Iris pigment epithelial cell (primary cell): ENCODE measurements at places on chromosomes 11 and 22.

DNA sequence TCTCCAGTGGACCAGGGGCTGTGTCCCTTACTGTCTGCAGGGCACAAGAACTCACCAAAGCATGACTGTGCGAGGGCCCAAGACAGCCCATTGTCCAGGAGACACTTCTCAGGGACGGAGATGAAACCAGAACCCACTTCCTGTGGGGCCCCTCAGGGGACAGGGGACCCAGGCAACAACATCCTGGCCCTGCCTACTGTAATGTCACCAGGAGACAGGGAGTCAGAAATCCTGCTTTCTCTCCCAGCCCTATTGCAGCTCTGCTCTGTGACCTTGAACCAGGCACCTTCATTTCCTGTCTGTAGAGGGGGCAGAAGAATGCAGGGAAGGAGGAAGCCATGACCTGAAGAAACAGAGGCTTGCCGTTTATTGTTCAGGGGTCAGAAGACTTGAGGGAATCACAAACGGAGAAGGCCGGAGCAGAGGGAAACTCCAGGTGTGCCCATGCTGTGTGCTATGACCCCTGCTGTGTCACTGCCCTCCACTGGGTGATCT lies 98.0 kb downstream of the NAT10 start:
- no peak for DNase-seq

- no peak for DNase-seq
Measured at GRCh38 chr11:34154059-34154875, 48.8 kb downstream of the NAT10 start.

GRCh38 chr11:17385492-17385891 lies 3.0 kb downstream of the KCNJ11 start:
- DNase-seq, result no peak

- DNase-seq, result no peak
Measured at GRCh38 chr11:57432149-57432561, 5.2 kb upstream of the SLC43A3 start.

DNA sequence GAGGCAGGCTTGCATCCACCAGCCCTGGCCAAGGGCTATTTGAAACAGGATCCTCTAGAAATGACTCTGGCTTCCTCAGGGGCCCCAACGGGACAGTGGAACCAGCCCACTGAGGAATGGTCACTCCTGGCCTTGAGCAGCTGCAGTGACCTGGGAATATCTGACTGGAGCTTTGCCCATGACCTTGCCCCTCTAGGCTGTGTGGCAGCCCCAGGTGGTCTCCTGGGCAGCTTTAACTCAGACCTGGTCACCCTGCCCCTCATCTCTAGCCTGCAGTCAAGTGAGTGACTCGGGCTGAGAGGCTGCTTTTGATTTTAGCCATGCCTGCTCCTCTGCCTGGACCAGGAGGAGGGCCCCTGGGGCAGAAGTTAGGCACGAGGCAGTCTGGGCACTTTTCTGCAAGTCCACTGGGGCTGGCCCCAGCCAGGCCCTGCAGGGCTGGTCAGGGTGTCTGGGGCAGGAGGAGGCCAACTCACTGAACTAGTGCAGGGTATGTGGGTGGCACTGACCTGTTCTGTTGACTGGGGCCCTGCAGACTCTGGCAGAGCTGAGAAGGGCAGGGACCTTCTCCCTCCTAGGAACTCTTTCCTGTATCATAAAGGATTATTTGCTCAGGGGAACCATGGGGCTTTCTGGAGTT lies 13.3 kb downstream of the IL10RA start:
- DNase-seq, result no peak

DNA sequence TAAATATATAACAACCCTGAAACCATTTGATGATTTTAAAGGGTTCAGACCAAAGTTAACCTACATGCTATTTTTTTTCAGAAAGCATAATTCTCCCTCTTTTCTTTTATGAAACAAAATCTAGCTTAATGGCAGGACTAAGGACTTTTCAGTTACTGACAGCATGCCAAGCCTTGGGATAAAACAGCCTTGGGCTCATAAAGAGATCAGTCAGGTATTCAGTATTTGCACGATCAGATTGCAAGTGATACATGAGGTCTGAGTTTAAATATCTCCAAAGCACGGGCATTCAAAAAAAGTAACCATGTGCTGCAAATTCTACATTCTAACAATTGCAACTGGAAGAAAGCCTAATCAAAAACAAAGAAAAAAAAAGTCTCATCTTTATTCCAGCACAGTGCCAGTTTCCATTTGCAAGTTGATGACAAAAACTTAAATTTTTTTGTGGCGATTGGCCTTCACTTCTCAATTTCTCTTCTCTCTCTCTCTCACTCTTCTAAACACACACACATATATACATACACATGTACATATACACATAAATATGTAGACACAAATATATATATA lies 60.1 kb downstream of the CTSC start:
- no peak for DNase-seq

DNA sequence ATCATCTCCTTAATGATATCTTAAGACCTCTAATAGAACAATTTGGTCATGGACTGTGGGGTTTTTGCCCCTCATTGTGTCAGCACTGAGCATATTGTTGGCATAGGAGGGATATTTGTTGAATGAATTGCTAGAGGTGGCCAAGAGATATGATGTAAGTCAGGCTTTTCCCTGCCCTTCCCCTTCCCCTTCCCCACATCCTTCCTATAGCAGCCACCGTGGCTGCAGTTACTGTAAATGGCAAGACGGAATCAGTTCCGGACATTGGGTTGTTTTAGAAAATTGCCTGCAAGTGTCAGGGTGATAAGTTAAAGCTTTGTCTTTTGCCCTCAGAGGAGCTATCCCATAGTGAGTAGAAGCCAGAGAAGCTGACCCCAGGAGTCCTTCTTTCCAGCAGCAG lies 23.0 kb downstream of the LIMK2 start:
- no peak for DNase-seq

- no peak for DNase-seq
Measured at GRCh38 chr22:29342577-29343312, 27.2 kb upstream of the RASL10A start.

DNA sequence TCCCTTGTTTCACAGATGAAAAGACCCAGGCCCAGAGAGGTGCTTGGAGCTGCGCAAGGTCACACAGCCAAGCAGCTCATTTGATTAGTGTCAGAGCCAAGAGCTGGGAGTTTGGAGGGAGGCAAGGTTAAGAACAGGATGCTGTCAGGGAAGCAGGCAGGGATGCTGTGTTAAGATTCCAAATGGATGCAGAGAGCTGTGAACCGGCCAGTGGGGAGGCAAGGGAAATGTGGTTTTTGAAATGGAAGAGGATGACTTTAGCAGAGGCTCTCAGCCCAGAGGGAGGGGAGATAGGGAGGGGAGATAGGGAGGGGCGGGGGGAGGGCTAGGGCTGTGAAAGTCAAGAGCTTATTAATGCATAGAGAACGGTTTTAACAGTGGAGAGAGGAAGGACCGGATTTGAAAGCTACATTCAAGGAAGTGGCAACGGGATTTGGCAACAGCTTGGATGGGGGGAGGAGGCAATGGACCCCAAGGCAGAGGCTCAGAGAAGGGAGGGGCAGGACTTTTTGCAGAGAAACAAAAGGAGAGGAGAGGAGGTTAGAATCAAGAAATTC lies 13.0 kb downstream of the RTN4RL2 start:
- no peak for DNase-seq

- no peak for DNase-seq
Measured at GRCh38 chr11:60095477-60096120, 7.1 kb downstream of the MS4A2 start.

DNA sequence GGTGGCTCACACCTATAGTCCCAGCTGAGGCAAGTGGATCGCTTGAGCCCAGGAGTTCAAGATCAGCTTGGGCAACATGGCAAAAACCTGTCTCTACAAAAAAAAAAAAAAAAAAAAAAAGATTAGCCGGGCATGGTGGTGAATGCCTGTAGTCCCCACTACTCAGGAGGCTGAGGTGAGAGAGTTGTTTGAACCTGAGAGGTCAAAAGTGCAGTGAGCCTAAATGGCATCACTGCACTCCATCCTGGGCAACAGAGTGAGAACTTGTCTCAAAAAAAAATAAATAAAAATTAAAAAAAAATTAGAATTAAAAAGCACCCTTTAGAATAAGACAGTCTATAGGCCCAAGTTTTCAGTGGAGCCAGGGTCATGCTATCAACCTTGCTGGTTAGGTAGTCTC lies 95.5 kb downstream of the PDHX start:
- DNase-seq, result no peak
